ENCODE measurements at places on chromosomes 2 and 18. TPM values are rescaled to one million over a fixed set of nuclear protein-coding genes. Genes with fewer than 3 reads are reported as not detected.

VAMP5 gene
- total RNA-seq, result 79.9 TPM

DIPK1C gene
- not detected for total RNA-seq

DPP4 gene
- 5.1 TPM for total RNA-seq

GPR35 gene
- total RNA-seq, result 1.2 TPM

SPDYA gene
- 1.7 TPM for total RNA-seq

Measured in posterior vena cava (tissue), 2 donors.